ENCODE measurements at places on chromosomes 5 and 9.

DNA sequence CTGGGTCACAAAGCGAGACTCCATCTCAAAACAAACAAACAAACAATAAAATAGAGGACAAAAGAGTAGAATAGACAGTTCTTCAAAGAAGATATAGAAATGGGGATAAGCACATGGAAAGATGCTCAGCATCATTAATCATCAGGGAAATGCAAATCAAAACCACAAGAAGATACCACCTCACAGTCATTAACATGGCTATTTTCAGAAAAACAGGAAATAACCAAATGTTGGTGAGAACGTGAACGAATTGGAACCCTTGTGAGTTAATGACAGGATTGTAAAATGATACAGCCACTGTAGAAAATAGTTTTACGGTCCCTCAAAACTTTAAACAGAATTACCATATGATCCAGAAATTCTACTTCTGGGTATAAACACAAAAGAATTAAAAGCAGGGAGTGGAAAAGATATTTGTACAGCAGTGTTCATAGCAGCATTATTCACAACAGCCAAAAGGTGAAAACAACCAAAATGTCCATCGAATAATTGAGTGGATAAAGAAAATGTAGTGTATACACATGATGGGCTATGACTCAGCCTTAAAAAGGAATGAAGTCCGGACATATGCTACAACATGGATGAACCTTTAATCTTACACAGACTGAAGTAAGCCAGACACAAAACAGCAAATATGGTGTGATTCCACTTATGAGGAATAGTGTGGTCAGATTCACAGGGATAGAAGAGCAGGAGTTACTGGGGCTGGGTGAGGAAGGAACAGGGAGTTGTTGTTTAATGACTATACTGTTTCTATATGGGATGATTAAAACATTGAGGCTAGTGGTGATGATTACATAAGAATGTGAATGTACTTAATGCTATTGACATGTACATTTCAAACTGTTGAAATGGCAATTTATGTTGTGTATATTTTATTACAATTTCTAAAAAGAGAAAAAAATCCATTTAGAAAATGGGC, 19.7 kb downstream of the OR2V2 start:
- DNase-seq: no peak

DNA sequence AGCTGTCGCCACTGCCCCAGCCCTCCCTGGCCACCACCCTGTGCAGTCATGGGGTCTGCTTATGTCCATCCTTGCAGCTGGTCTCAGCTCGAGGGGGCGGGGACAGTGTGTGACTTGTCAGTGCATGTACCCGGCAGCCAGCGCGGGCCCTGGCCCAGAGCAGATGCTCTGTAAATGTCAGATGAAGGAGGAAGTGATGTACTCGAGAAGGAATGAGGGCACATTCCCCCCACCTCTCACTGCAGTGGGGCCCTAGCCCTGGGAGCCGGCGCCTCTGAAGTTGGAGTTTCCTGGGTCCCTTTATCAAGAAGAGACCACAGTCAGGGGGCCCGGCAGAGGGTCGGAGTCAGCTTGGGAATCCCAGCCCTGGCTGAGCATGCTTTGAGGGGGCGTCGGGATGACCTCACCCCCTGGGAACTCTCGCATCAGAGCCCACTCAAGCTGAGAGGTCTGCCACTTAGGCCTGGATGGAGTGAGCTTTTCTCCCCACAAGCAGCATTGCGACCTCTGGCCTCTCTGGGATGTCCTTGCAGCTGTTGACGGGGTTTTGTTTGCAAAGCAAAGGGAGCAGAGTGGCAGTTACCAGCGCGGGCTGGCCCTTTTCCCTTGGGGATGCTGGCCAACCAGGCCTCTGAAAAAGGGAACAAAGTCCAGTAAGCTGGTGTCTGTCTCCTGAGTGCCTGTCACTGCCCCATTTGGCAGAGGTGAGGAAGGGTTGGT, 19.0 kb downstream of the NEURL1B start:
- DNase-seq: no peak

DNA sequence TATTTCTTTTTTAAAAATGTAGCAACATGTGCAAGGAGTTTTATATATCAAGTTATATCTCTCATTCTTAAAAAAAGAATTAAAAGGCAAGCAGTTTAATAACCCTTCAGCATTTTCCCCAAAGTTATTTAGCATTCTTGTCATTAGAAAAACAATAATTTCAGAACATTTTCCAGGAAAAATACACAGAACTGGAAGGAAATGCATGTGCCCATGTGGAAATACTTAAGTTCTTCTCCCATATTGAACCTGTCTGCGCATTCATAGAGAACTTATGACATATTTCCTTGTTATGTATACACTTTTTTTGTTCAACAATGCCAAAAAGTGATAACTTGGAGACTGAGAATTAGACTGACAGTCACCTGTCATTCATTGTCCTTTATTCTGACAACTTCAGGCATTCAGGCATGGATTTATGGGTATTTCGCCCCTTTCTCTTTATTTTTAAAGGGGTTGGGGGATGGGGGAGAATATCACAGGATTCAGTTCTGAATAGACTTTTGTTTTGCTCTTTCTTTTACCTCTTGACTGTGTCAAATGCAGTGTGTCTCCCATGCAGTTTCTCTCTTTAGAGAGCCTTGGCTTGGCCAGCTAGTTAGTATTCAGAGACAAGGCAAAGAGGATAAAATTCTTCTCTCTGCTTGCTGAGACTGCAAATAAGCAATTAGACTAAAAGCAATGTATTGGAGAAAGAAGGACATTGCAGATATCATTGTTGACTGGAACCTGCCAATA, 701.0 kb downstream of the NR2F1-AS1 start:
- no peak for DNase-seq

- no peak for DNase-seq
These were observed 1295.6 kb upstream of the CDH6 start for GRCh38 chr5:29897916-29898315.

DNA sequence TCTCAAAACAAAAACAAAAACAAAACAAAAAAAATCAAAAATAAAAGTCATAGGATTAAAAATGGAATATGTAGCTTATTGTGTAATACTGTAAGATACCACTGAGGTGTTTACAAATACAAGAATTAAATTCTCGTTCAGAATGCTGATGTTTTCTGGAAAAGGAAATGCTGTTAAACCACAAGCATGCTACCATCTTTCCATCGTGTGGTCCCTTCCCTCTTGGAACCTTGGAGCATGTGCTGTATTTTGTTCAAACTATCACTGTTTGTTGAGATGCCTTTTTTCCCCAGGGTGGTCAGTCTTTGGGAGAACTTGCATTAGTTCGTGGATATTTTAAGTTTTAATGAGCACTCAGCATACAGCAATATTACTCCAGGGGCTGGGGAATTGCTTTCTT, 39.7 kb downstream of the SUB1 start:
- DNase-seq: no peak

DNA sequence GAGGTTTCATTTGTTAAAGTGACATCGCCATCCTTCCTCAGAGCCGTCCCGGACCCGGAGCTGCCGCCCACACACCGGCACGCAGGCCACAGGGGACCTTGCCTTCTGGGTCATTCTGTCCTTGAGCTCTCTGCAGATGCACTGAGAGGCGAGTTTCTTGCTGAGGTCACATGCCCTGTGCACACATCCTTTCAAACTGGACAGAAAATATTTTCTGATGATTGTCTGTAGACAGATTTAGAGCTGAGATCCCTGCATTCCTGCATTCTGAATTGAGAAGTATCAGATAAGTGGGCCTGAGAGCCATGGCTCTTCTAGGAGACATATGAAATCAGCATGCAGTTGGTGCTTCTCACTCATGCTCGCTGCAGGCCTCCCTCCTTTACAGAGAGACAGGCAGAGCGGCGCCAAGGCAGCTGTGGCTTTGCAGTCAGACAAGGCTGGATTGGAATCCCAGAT, 25.4 kb downstream of the BOD1 start:
- no peak for DNase-seq

- DNase-seq: no peak
These were observed 40.8 kb upstream of the ANKRD31 start for GRCh38 chr5:75277463-75277862.

DNA sequence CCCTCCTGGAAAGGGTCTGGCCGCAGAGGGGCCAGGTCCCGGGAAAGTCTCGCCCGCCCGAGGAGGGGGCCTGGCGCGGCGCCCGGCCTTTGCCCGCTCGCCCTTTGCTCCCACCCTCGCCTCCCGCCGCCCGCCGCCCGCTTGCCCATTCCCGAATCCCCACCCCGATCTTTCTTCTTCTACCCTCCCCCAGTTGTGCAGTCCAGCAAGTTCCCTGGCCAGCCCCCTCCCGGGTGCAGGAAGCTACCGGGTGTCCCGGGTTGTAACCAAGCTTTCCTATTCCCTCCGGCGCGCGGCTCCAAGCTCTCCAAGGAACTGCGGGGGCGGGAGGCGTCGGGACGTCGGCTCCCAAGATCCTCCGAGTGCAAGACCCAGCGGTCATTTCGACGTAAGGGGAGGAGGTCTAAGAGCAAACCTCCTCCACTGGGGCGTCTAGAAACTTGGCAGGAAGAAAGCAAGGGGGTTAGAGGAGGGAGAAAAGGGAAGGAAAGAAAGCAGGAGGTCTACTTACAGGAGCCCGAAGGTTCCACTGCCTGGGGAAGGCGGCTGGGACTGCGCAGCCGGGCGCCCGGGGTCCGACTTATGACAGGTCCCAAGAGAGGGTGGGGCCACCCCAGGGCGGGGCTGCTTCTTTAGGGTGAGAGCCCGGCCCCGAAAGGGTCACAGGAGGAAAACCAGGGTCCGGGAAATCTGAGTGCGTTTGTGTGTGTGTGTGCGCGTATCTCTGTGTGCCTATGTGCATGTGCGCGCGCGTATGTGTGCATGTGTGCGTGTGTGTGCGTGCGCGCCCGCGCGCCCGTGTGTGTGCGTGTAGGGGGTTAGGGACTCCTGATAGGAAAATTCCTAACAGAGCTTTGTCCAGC, at the start of gene PTGR1:
PTGR1 (minus strand) TSS at position 556 of the 863 bp plus-strand sequence. CDS start 2,225 bp downstream, outside the sequence.
- DNase-seq: no peak

GRCh38 chr9:99818500-99818899, 3.2 kb upstream of the NR4A3 start:
- no peak for DNase-seq

GRCh38 chr9:116153765-116154333, at the start of gene PAPPA:
Gene PAPPA, plus strand, starts transcription at chr9:116153791. Its CDS starts 382 bp downstream, at chr9:116154173.
- no peak for DNase-seq

Measured in activated CD4-positive, alpha-beta T cell treated with anti-CD3 and anti-CD28 coated beads, Interleukin-2, amount 50 U/mL, for 4 hours (primary cell).